Femur (tissue), 1 donor: ENCODE measurements at places on chromosomes 1 and 21.
A peak's percentile ranks its signal among the peaks of the same experiment; 100 is the strongest.

DNA sequence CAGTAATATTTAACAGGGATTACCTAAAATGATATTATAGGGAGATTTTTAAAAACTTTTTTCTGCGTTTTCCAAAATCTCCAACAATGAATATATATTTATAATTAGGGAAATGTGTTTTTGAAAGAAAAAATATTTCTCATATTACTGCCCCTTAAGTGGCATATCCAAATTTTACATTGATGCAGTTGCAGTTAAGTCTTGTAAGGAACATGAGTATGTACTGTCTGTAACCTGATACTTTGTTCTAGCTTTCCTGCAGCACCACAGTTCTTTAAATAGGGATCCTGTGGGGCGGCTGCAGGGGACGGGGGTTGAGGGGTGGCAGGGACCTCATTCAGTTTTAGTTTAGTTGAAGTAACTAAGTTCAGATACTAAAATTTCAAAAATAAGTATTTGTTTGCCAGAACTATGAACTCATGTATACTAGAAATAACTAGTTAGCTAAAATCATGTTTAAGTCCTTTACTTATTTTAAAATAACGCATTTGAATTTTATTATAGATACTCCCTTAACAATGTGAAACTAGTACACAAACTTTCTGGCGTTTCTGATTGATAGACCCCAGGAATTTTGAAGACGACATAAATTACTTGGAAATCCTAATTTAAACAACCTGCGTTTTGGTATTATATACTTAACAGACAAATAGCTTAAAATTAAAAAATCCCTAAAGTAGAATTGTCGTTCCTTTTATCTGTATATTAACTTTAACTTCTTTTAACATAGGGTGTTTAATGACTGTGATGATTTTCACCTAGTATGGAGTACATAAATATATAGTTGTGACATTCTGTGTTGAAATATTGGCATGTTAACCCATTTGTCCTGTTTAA lies 639 bp upstream of the DNAJB4 start:
- DNase-seq = peak; percentile 79

- DNase-seq = peak; percentile 74
Measured at GRCh38 chr1:87968197-87968955, 639.7 kb downstream of the LMO4 start.

DNA sequence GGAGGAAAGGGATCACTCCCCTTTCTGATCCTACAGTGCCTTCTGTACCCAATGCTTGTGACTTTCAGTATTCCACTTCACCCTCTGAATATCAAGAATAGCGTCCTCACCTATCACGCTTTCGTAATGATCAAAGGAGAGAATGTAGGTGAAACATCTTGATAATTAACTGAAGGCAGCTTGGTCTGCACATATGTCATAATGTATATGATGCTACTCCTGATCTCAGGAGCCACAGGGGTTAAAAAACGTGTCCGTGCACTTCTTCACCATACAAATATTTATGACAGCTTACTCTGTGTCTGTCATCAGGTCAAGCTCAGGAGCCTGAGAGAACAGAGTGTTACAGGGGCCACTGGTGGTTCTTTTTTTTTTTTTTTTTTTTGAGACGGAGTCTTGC lies 1.2 kb upstream of the PIK3C2B start:
- no peak for DNase-seq

DNA sequence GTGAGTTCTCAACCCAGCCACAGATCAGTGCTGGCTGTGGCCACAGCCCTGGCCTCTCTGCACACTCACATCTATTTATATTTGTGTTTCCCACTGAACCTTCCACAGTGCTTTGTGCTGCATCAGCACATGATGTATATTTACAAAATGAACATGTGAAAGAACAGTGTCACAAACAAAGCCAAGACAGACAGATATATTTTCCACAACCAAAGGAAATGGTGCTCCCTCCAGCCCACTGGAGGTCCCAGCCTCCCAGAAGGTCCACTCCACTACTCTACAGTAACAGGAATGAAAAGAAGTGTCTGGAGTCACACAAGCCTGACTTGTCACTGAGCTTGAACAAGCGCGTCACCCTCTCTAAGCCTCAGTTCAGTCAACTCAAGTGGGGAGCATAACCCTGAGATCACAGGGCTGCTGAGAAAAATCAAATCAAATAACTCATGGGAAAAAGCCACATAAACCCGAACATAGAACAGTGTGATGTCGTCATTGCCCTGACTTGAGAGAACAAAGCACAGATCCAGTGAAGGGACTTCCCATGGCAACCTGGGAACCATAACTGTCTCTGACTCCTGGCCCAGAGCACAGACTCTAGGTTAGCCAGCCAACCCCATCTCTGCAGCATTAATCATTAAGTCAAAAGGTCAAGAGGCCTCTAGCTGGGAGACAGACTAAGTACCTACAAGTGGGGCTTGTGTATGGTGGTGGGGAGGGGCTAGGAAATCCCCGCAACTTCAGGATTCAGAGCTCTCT lies 121.2 kb downstream of the TRABD2B start:
- no peak for DNase-seq
